Mucosa of descending colon (tissue), 3 donors: ENCODE measurements at places on chromosomes 4 and X. TPM values are rescaled to one million over a fixed set of nuclear protein-coding genes. Genes with fewer than 3 reads are reported as not detected.

- no peak for DNase-seq
Observed at GRCh38 chr4:55116450-55116849, 8.9 kb downstream of the KDR start.

DNA sequence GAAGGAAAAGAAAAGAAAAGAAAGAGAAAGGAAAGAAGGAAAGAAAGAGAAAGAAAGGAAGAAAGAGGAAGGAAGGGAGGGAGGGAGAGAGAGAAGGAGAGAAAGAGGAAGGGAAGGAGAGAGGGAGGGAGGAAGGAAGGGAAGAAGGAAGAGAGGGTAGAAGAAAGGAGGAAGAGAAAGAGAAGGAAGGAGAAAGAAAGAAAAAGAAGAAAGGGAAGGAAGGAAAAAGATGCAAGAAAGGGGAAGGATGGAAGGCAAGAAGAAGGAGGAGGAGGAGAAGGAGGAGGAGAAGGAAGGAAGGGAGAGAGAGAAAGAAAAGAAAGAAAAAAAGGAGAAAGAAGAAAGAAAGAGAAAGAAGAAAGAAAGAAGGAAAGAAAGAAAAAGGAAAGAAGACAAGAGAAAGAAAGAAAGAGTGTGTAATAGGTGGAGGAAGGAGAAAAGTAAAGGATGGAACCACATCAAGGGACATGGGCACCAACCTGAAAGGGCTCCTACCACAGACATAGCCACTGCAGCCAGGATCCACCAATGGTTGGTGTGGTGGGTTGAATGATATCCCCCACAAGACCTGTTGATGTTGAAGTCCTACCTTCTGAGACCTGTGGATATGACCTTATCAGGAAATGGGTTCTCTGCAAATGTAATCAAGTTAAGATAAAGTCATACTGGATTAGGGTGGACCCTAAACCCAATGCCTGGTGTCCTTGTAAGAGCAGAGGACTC is 80.2 kb downstream of the RELL1 start:
- DNase-seq, result no peak

- DNase-seq, result no peak
Observed at GRCh38 chr4:15168759-15169158, 166.5 kb downstream of the CPEB2 start.

DNA sequence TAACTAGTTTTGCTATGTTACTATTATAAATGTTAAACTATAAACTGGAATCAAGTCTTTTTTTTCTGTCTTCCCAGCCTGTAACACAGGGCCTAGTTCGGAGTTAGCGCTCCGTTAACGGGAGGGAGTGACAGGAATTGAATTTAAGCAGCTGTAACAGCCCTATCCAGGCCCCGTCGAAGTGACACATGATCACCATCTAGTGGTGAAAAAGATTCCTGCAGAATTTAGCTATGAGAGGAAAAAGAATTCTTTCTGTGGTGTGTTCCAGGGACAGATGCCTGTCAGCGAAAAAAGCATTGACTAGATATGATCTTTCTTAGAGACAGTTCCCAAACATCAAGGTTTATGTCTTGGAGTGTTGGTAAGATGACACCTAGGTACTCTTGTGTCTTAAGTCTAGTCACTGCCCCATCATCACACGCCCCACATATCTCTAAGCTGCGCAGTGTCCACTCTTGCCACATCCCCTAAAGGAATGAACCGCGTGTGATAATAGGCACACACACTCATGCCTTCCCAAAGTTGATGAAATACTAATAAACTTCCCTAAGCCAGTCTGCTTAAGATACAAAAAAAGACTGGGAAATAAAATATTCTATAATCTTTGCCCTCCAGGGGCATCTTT is 2.1 kb downstream of the GAB3 start:
- DNase-seq, result no peak

DNA sequence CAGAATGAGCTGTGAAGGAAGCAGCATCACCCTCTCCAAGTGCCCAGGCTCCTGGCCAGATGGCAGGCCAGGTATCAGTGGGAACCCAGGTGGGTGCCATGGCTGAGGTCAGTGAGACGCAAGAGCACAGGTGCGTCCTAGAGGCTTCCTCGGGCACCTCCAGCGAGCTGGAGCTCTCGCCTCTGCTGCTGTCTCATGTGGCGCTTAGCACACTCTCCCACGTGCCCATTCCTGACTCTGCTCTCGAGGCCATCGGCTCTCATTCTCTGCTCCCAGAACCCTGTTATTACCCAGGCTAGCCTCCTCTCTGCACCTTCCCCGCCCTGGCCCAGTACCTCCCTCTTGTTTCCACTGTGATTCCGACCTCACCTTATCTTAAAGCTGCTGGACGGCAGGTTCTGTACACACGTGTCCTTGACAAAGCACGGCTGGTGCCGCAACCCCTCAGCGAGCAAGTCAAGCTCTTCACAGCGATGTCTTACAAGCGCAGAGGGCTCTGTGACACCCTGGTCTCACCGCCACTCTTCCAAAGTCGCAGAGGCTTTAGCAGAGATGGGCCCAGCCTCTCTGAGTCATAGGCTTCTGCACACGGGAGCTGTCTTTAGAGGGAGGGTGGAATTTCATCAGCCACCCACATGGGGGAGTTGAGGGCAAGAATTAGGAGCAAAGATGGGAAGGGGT is 15.4 kb upstream of the MSANTD1 start:
- DNase-seq, result no peak

DNA sequence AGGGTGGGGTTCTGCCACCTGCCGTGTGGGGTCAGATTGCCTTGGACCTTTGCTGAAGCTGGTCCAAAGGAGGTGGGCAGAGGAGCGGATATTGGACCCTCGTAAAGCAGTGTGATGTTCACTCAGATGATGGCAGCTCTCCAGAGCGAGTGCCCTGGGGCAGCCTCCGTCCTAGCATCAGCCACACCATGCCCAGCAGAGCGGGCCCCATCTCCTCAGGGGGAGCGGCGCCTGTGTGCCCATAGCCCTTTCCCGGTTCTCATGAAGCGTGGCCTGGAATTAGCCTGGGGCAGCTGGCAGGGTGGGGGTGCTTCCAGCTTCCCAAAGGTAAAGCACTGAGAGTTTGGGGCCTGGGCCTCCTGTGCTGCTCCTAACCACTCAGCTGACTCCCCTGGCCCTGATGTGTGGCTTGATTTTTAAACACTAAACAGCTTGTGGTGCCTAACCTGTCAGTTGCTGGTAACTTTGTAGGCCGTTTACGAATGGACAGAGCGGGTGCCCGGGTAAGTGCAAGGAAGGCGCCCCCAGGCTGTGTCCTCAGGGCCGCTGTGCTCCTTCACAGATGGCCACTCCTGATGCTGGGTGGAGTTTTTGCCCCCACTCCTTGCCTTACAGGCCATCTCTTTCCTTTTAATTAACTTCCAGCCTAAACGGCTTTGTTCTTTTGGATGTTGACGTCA is 36.0 kb downstream of the NOP14 start:
- no peak for DNase-seq

DNA sequence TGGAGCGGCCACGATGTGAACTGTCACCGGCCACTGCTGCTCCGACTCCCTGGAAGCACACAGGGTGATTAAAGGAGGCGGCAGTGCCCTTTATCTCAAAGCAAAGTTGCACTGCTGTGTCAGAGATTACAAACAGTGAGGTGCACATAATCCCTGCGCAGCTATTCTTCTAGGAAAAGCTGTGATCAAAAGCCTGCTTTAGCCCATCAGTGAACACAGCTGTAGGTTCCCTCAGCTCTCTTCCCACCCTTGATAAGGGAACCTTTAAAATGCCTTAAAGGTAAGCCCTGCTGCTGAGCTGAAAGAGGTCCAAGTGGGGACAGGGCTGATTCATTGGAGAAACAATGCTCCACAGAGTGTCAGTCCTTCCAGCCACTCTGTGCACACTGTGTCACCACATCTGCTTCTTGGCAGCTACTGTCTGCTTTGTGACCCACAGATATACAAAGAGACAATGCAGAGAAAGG is 127.6 kb downstream of the EIF4E start:
- no peak for DNase-seq

GRCh38 chr4:40269133-40269532 is 66.0 kb upstream of the CHRNA9 start:
- no peak for DNase-seq

- DNase-seq, result no peak
Observed at GRCh38 chr4:186553717-186554116, 1.6 kb downstream of the MTNR1A start.

DNA sequence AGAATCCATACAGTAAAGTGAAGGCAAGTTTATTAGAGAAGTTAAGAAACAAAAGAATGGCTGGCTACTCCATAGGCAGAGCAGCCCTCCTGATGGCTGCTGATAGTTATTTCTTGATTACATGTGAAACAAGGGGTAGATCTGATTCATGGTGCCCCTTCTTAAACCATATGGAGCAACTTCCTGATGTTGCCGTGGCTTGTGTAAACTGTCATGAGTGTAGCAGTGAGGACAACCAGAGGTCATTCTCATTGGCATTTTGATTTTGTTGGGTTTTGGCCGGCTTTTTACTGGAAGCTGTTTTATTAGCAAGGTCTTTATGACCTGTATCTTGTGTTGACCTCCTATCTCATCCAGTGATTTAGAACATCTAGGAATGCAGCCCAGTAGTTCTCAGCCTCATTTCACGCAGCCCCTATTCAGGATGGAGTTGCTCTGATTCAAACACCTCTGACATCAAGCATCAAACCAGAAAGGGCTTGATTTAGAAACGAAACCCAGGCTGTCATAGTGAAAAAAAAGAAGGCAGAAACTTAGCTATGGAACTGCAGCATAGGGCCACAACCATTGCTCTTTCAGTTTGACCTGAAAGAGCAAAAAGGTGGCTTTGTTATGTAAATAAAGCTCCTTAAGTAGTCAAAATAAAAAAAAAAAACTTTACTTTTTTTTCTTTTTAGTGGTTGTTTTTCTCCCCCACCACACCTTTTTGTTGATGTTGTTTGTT is 37.8 kb downstream of the SPCS3 start:
- DNase-seq, result no peak

DNA sequence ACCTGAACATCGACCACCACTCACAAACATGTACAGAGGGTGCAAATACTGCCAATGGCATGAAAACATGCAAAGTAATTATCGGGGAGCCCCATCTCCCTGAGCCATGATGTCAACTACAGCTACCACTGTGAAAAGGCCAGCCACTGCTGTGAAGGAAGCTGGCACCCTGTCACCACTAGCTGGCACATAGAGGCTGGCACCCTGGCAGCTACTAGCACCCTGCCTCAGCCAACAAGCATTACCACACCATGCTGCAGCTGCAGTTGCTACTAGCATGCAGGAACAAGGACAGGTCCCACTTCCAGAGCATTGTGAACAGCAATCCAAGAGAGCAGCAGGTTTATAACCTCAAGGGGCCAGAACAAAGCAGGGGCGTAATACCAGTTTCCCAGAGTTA is 81.4 kb downstream of the PRR32 start:
- no peak for DNase-seq

DNA sequence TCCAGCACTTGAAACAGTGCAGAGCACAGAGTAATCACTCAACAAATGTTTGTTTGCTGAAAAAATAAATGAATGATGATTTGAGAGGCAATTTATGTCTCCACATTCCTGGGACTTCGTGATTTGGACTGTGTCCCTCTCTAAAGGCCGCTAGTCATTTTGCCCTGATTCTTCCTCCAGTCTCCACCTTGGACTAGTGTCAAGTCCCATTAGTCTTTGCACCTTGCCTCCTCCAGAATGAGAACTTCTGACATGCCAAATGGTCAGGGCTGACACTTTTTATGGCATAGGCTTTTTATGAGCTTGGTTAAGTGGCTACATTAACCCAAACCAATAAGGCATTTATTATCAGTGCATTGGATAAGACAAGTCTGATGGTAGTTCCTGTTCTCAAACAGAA is 65.1 kb upstream of the POF1B start:
- DNase-seq, result no peak

- DNase-seq, result peak; percentile 66
Observed at GRCh38 chrX:103607364-103608305, at the start of gene TCEAL3. Gene TCEAL3 (plus strand): TSS chrX:103607963. CDS start chrX:103609065, 1,102 bp downstream.

DNA sequence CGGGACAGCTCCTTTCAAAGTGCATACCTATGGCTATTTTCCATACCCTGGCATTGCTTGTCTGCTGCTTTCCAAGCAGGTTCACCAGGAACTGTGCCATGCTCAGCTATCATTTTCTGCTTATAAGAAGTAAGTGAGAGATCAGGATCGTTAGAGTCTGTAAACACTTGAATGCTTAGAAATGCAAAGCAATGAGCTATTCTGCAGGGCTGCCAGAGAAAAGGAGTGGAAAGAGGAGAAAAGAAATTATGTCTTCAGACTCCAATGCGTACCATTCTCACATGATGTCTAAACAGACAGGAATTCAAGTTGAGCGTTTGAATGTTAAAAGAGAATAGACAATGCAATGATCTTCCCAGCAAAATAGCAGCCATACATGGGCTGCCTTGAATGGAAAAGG is 245.5 kb upstream of the SLC7A11 start:
- no peak for DNase-seq

DNA sequence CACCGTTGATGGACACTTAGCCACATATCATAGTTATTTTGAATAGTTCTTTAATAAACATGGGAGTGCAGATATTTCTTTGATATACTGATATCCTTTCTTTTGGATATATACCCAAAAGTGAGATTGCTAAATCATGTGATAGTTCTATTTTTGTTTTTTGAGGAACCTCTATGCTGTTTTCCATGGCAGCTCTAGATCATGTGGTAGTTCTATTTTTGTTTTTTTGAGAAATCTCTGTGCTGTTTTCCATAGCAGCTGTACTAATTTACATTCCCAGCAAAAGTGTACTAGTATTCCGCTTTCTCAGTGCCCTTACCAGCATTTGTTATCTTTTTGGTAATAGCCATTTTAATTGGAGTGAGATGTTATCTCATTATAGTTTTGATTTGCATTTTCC is 3.6 kb downstream of the SH3BGRL start:
- no peak for DNase-seq

CTAG1B gene
- total RNA-seq, result not detected

EMCN gene
- total RNA-seq, result 8.0 TPM

CDK16 gene
- 81.9 TPM for total RNA-seq

VCX3B gene
- total RNA-seq, result not detected

NEUROG2 gene
- not detected for total RNA-seq

IL2 gene
- total RNA-seq, result not detected

PGAM4 gene
- total RNA-seq, result not detected
